ENCODE measurements at places on chromosomes 11 and 22.

- no peak for DNase-seq
Measured at GRCh38 chr22:50516891-50517290, 8.5 kb downstream of the SCO2 start.

- DNase-seq: peak; percentile 26
Measured at GRCh38 chr11:118374729-118375128, 15.3 kb downstream of the UBE4A start.

DNA sequence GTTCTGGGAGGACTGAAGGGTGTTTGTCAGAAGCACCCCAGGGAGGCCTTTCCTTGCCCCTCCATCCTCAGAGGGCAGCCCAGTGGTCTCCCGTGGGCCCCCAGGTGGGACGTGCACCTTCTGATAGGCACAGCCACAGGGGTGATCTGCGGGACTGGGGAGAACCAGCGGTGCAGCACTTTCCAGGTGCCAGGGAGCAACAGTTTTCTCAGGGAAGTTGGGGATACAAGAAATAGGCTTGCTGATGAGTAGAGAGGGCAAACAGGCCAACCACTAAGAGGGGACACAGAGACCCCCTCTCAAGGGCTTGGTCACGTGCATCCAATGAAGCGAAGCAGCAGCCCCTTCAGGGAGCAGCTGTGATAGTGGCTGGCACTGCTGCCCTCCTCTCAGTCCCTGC lies 107.1 kb upstream of the BID start:
- no peak for DNase-seq

GRCh38 chr11:76637491-76638269 lies 32.9 kb downstream of the LRRC32 start:
- DNase-seq: no peak

- DNase-seq: no peak
Measured at GRCh38 chr11:129595038-129595962, 219.7 kb downstream of the BARX2 start.

DNA sequence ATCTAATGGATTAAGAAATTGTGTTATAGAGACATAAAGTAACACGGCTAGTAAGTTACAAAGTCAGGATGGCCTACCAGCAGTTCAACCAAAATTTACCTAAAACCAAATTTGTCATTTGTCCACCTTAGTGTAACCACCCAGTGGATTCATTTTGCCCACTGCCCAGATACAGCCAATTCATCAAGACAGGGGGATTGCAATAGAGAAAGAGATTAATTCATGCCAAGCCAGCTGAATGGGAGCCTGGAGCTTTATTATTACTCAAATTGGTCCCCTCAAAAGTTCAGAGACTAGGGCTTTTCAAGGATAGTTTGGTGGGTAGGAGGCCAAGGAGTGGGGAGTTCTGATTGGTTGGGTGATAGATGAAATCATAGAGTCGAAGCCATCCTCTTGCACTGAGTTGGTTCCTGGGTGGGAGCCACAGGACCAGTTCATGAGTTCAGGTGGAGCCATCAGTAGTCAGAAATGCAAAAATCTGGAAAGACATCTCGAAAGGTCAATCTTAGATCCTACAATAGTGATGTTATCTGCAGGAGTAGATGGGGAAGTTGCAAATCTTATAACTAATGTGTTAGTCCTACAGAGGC lies 304.2 kb upstream of the CADM1 start:
- no peak for DNase-seq

DNA sequence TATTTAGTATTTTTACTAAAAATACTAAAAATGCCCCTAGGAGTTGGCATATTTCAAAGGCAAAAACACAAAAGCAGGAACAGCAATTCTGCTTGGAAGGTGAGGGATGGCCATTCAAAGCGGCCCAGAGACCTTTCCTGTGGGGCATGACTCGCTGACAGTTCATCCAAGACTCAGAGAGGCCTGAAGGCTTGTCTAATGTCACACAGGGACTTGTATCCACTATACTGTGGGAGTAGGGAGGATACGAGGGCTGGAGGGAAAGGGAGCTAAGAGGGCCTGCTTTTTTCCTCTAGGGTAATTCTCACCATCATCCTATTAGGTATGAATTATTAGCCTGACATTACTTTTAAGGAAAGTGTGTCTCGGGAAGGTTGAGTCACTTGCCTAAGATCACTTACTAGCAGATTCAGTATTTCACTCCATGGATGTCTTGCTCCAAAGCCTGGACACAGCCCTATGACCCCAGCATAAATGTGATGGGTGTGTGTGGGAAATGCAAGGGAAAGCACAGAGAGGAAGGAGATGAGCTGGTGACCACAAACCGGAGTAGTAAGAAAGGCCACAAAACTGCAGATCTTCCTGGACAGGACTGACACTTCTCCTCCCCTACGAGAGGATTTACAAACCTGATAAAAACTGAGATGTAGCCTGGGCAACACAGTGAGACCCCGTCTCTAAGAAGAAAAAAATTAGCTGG lies 16.7 kb upstream of the UCP3 start:
- DNase-seq: peak; percentile 67

GRCh38 chr22:37529652-37530345 lies 10.6 kb upstream of the CARD10 start:
- DNase-seq: no peak

DNA sequence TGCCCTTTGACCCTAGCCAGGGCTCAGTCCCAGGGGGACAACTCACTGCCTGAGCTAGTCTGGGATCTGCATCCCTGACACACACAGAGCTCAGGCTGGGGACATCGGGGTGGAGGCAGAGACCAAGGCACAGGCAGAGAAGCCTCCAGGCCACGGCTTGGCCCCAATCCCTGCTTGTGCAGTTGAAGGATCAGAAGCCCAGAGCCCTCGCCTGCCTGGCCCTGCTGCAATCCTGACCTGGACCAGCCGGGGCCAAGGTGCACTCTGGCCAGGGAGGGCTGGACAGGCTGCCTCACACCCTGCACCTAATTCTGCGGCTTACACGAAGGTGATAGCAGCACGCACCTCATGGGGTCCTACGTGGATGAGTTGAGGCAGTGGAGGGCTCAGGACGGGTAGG lies 34.6 kb downstream of the WNT7B start:
- no peak for DNase-seq

DNA sequence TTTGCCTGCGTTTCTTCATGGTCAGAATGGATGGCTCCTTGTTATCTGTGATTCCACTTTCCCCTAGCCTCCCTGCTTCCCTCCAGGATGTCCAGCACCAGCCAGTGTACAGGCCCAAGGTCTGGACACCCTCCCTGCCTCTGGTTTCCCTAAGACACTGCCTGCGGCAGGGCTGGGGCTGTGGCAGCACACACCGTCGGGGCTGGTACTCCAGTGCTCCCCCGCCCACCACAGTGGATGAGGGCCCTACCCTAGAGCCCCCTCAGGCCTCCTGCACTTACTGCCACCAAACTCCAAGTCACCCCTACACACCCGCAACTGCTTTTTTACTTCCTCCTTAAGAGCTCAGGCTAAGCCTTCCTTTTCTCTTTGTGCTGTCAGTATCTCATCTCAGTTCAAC lies 28.9 kb downstream of the ZNF214 start:
- no peak for DNase-seq

DNA sequence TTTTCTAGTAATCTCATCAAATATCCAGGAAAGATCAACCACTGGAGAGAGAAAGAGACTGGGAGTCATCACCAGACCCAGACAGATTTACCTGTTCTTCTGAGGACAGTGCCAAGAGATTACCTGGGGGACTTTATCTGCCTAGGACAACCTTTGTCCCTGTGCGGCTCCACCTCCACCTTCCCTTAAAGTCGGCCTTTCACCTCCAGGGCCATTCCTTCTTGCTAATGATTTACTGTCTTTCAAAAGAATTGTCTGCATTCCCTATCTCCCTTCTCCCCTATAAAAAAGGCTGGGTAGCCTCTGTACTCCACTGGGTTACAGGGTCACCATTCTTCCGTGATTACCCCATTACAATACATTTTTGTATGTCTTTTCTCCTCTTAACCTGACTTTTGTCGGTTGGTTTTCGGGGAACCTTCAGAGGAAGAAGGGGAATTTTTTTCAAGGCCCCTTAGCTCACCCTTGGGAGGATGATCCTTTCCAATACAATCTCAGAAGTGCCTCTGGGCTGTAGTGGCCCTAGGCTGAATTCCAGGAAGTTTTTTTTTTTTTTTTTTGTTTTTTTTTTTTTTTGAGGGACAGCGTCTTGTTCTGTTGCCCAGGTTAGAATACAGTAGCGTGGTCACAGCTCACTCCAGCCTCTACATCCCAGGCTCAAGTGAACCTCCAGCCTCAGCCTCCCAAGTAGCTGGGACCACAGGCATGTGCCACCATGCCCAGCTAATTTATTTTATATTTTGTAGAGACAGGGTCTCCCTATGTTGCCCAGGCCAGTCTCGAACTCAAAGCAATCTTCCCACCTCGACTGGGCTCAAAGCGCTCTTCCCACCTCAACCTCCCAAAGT lies 1.5 kb upstream of the HMOX1 start:
- no peak for DNase-seq

DNA sequence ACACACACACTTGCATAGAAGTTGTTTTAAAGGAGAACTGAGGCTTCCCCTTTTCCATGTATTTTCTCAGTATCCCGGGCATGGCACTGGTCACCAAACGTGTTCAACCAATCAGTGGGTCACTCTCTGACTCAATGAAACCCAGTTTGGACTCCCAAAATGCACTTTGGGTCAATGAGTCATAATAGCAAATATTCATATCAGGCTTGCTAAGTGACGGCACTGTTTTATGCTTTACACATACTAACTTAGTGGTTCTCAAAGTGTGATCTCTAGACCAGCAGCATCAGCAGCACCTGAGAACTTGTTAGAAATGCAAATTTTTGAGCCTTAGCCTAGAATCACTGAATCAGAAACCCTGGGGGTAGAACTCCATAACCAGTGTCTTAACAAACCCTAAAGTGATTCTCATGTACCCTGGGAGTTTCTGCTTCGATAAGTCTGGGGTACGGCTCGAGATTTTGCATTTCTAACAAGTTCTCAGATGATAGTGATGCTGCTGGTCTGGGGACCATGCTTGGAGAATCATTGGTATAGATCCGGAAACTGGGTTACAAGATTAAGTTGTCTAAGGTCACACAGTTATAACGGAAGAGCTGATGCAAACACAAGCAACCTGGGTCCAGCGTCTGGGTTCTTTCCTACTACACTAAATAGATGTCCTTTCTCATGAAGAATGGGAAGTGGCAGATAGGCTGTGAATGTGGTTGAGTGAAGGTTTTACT lies 35.6 kb downstream of the ETS1 start:
- DNase-seq: no peak

DNA sequence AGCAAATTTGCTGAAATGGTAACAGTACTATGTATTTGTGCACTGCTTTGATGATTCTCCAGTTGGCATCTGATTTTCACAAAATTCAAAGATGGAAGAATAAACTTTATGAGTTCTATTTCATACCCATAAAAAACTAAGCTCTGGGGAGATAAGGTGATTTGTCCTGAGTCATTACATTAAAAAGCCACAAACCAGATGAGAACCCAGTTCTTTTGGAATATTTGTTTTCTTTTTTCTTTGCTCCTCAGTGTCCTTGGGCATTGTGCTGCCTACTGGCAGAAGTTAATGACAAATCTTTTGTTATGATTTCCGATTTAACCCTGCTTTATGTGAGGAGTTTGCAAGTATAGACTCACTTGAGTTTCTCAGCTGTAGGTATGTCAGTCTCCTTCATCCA lies 45.4 kb upstream of the AMOTL1 start:
- no peak for DNase-seq

GRCh38 chr11:102564110-102564509 lies 33.6 kb upstream of the MMP7 start:
- DNase-seq: peak; percentile 79

Data from iris pigment epithelial cell (primary cell).